Stomach (tissue), 19 donors: ENCODE measurements at places on chromosomes 16 and 17. TPM values are rescaled to one million over a fixed set of nuclear protein-coding genes. Genes with fewer than 3 reads are reported as not detected.
A peak's percentile ranks its signal among the peaks of the same experiment; 100 is the strongest.

Gene TAF1C
- 104 TPM for total RNA-seq

Gene FASN
- 22.8 TPM for total RNA-seq

Gene ALOX12B
- not detected for total RNA-seq

Gene SULT1A4
- 60.3 TPM for total RNA-seq

- no peaks in the 10 kb centered on the region for H3K4me1 ChIP-seq
- H3K36me3 ChIP-seq, result no peaks in the 10 kb centered on the region
These were observed 44.2 kb upstream of the TANC2 start for GRCh38 chr17:62921817-62922216.

DNA sequence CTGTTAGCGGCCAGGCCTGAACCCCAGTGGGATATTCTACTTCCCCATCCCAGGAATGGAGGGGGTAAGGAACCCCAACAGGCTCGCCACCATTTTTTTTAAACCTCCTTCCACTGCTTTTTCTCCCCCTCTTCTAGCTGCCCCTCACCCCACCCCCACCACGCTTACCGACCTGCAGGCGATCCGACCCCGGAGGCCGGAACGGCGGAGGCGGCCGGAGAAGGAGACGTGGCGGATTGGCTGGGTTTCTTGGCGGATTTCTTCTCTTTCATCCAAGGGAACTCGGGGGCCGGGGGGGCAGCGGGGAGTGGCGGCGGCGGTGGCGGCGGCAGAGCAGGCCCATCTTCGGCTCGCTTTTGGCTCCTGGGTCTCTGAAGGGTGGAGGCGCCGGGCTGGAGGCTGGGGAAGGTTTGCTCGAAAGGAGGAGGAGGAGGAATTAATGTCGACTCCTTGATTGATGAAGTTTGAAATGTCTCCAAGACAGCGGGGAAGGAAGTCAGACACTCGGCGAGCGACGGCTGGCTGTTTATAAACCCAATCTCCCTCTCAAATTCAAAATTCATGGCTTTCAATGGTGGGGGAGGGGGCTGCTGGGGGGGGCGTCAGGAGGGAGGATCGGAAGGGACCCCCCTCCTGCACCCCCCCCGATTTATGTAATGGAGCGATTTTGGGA lies 424 bp downstream of the HOXB2 start:
- peaks cover 4% of the 10 kb centered on the region for H3K27me3 ChIP-seq
- no peaks in the 10 kb centered on the region for H3K36me3 ChIP-seq
- DNase-seq, result peak; percentile 62
- H3K27ac ChIP-seq, result peak overlapping the region; percentile 93
- H3K4me3 ChIP-seq, result peak overlapping the region; percentile 62

GRCh38 chr17:80667462-80668277 lies 123.0 kb downstream of the RPTOR start:
- no peaks in the 10 kb centered on the region for H3K27me3 ChIP-seq
- H3K4me3 ChIP-seq, result no peak overlapping the region
- DNase-seq, result no peak
- H3K4me1 ChIP-seq, result peaks cover 8% of the 10 kb centered on the region
- no peaks in the 10 kb centered on the region for H3K36me3 ChIP-seq

DNA sequence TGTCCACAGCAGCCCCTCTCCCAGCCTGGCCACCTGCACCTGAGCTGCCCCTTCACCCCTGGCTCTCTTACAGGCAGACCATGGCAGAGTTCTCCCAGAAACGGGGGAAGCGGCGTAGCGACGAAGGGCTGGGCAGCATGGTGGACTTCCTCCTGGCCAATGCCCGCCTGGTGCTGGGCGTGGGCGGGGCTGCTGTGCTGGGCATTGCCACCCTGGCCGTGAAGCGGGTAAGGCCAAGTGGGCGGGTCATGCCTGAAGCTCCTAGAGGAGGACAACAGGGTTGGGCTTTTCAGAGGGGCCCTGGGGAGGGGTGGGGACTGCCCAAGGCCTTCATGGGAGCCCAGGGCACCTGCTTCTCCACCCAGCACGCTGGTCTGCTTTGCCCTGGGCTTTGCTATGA lies 2.2 kb downstream of the MIEF2 start:
- no peak overlapping the region for H3K4me3 ChIP-seq
- H3K27me3 ChIP-seq, result no peaks in the 10 kb centered on the region
- peaks cover 32% of the 10 kb centered on the region for H3K36me3 ChIP-seq
- H3K27ac ChIP-seq, result peak overlapping the region; percentile 29
- H3K4me1 ChIP-seq, result peaks cover 41% of the 10 kb centered on the region

GRCh38 chr16:22789281-22789945 lies 24.5 kb upstream of the HS3ST2 start:
- DNase-seq, result no peak
- H3K27me3 ChIP-seq, result no peaks in the 10 kb centered on the region
- no peaks in the 10 kb centered on the region for H3K36me3 ChIP-seq
- H3K27ac ChIP-seq, result no peak overlapping the region
- peaks cover 7% of the 10 kb centered on the region for H3K4me1 ChIP-seq

- H3K4me3 ChIP-seq, result no peak within 1 kb of the TSS
- peak; percentile 64 for DNase-seq
- H3K27ac ChIP-seq, result peak within 1 kb of the TSS; percentile 83
- peaks cover 13% of the 10 kb centered on the region for H3K4me1 ChIP-seq
- H3K27me3 ChIP-seq, result peaks cover 45% of the 10 kb centered on the region
- no peaks in the 10 kb centered on the region for H3K36me3 ChIP-seq
These were observed at the start of gene CIITA for GRCh38 chr16:10876799-10877341. TSS of gene CIITA (plus strand) at chr16:10877202. CDS start at chr16:10877331, 129 bp downstream.

GRCh38 chr16:69925311-69925710 lies 25.8 kb upstream of the CLEC18A start:
- H3K27me3 ChIP-seq, result no peaks in the 10 kb centered on the region
- H3K36me3 ChIP-seq, result peaks cover 58% of the 10 kb centered on the region
- peak overlapping the region; percentile 83 for H3K27ac ChIP-seq

- no peak overlapping the region for H3K27ac ChIP-seq
- peaks cover 26% of the 10 kb centered on the region for H3K4me1 ChIP-seq
- DNase-seq, result no peak
These were observed 18.8 kb downstream of the IL34 start for GRCh38 chr16:70665113-70665694.

- peaks cover 16% of the 10 kb centered on the region for H3K4me1 ChIP-seq
- H3K36me3 ChIP-seq, result no peaks in the 10 kb centered on the region
- H3K4me3 ChIP-seq, result no peak overlapping the region
- peaks cover 11% of the 10 kb centered on the region for H3K27me3 ChIP-seq
- H3K27ac ChIP-seq, result peak overlapping the region; percentile 11
These were observed 155.7 kb upstream of the TNRC6C start for GRCh38 chr17:77802811-77803220.

DNA sequence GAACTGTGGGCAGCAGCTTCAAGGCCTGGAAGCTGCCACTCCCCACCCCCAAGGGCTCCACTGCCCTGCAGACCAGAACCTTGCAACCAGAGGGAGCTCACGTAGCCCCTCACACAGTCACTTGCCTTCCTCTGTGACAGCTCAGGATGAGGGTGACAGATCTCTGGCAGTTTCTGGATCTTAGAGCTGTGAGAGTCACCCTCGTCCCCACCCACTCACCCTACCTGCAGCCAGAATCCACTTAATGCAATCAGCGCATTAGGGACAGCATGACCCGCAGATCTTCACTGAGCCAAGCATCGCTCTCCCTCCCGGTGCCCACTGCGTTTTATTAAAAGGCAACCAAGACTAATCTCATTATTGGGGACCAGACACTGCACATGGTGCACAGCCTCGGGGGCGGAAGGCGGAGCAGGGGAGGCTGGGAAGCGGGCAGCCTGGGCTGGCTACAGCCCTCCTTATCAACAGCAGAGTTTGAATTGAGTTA lies 3.5 kb downstream of the CYB561 start:
- peak; percentile 41 for DNase-seq
- H3K27me3 ChIP-seq, result peaks cover 6% of the 10 kb centered on the region
- no peak overlapping the region for H3K4me3 ChIP-seq
- H3K4me1 ChIP-seq, result peaks cover 93% of the 10 kb centered on the region
- H3K27ac ChIP-seq, result peak overlapping the region; percentile 24

- H3K36me3 ChIP-seq, result no peaks in the 10 kb centered on the region
- DNase-seq, result no peak
- no peaks in the 10 kb centered on the region for H3K4me1 ChIP-seq
- H3K4me3 ChIP-seq, result no peak overlapping the region
- no peak overlapping the region for H3K27ac ChIP-seq
These were observed 17.3 kb upstream of the KRT24 start for GRCh38 chr17:40720899-40721298.

DNA sequence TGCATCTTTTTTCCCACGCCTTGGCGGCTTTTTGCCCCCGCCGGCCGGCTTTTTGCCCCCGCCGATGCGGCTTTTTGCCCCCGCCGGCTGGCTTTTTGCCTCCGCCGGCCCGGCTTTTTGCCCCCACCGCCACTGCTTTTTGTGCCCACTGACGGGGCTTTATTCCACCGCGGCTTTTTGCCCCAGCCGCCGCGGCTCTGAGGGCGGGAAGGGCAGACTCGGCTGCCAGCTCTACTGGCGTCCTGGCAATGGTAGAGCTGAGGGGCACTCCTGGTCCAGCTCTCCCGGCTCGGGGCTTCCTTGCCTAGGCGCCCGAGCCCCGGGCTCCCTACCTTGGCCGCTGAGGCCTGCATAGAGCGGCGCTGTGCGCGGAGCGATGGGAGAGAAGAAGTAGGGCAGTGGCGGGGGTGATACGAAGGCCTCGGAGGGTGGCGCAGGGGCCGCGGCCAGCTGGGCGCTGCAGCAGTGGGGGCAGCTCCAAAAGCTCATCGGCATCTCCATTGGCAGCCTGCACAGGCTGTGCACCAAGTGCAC lies 591.4 kb downstream of the TP53TG3F start:
- H3K4me1 ChIP-seq, result no peaks in the 10 kb centered on the region
- H3K27ac ChIP-seq, result no peak overlapping the region
- no peak for DNase-seq
- H3K27me3 ChIP-seq, result no peaks in the 10 kb centered on the region
- no peaks in the 10 kb centered on the region for H3K36me3 ChIP-seq

DNA sequence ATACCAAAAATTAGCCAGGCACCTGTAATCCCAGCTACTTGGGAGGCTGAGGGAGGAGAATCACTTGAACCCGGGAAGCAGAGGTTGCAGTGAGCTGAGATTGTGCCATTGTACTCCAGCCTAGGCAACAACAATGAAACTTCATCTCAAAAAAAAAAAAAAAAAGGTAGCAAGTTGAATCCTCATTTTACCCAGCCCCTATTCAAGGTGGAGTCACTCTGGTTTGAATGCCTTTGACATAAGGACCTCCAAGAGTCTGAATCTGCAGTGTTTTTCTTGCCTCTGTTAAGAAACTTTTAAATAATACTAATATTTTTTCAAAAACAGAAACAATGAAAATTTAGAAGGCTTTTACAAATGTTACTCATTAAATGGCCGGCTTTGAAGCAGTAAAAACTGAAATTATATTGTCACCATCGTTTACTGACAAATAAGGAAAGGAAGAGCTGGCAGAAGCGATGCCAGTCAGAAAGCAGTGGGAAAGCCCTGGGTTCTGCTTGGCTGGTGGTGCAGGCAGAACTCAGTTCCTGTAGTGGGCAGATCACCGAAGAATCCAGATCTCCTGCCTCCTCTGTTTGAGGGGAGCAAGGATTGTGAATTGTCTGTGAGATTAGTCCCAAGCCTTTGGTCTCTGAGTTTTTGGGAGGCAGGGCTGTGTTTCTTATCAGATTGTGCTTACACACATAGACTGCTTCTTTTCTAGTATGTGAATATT lies 99.7 kb upstream of the HAS3 start:
- no peak overlapping the region for H3K4me3 ChIP-seq
- no peak for DNase-seq

DNA sequence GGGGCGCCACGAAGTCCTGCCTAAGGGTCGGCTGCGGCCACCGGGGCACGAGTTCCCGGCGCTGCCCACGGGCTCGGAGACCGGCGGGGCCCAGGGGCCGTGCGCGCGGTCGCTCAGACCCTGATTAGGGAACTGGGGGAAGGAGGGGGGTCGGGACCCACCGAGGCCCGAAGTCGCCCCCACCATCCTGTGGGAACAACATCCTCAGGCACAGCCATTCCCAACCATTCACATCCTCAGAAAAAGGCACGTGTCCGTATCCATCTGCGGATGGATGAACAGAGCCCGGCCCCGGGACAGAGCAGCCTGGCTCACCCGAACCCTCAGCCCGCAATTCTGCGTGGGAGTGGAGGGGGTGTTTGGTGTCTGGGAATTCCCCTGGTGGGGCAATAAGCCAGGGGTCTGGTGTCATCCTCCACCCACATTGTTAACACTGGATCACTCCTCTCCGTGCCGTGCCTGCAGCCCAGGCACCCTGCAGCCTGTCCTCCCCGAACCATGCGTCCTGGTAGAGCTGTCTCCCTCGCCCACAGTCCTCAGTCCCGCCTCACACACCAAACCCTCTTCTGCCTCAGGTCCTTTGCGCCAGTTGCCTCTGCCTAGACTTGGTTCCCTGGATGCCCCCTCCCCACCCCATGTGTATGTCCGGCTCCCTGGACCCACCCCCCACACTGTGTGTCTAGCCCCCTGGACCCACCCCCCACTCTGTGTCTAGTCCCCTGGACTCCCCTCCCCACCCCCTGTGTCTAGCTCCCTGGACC lies 789 bp upstream of the CCDC57 start:
- H3K36me3 ChIP-seq, result no peaks in the 10 kb centered on the region
- no peak for DNase-seq
- peaks cover 51% of the 10 kb centered on the region for H3K4me1 ChIP-seq
- peak overlapping the region; percentile 94 for H3K27ac ChIP-seq
- peak overlapping the region; percentile 89 for H3K4me3 ChIP-seq
- no peaks in the 10 kb centered on the region for H3K27me3 ChIP-seq

- H3K27me3 ChIP-seq, result no peaks in the 10 kb centered on the region
- H3K4me1 ChIP-seq, result no peaks in the 10 kb centered on the region
- peaks cover 97% of the 10 kb centered on the region for H3K36me3 ChIP-seq
These were observed 13.0 kb downstream of the NMRAL1 start for GRCh38 chr16:4461250-4462085.

DNA sequence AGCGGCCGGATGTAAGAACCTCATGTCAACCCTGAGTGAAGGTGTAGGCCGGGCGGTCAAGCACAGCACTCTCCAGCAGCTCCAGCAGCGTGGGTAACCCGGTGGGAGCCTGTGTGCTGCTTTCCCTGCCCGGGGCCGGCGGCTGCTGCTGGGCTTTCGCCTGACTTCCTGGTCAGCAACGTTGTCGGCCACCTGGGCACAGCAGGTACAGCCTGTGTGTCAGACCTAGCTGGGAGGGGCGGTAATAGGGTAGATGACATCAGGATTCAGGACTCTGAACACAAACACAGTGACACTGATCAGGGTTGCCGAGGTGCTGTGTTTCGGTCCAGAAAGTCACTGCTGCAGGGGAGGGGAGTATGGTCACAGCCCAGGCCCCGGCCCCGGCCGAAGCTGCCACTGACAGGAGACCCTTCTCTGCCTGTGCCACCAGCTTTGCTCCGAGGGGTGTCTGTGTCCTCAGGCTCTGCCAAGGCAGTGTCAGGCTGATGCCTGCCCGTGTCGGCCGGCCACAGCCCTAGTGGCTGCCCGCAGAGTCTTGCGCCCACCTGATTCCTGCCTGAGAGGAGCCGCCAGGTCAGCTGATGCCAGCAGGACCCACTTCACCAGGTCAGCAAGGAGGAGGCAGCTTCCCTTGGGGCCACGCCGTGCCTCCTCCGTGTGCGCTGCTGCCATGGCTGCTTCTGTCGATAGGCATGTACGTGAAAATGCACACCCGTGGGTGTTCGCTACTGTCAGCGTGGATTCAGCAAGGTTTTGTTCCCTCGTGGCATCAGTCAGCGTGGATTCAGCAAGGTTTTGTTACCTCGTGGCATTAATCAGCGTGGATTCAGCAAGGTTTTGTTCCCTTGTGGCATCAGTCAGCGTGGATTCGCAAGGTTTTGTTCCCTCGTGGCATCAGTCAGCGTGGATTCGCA lies 9.2 kb downstream of the RAB40C start:
- peaks cover 22% of the 10 kb centered on the region for H3K4me1 ChIP-seq
- peak overlapping the region; percentile 16 for H3K27ac ChIP-seq
- no peak overlapping the region for H3K4me3 ChIP-seq
- no peaks in the 10 kb centered on the region for H3K27me3 ChIP-seq

- peaks cover 4% of the 10 kb centered on the region for H3K27me3 ChIP-seq
- peaks cover 28% of the 10 kb centered on the region for H3K4me1 ChIP-seq
- no peaks in the 10 kb centered on the region for H3K36me3 ChIP-seq
- peak overlapping the region; percentile 86 for H3K27ac ChIP-seq
- DNase-seq, result peak; percentile 70
These were observed 13.0 kb downstream of the GPR142 start for GRCh38 chr17:74380086-74380958.
